ENCODE measurements at places on chromosomes 16 and 17. TPM values are rescaled to one million over a fixed set of nuclear protein-coding genes. Genes with fewer than 3 reads are reported as not detected.
A peak's percentile ranks its signal among the peaks of the same experiment; 100 is the strongest.

DNA sequence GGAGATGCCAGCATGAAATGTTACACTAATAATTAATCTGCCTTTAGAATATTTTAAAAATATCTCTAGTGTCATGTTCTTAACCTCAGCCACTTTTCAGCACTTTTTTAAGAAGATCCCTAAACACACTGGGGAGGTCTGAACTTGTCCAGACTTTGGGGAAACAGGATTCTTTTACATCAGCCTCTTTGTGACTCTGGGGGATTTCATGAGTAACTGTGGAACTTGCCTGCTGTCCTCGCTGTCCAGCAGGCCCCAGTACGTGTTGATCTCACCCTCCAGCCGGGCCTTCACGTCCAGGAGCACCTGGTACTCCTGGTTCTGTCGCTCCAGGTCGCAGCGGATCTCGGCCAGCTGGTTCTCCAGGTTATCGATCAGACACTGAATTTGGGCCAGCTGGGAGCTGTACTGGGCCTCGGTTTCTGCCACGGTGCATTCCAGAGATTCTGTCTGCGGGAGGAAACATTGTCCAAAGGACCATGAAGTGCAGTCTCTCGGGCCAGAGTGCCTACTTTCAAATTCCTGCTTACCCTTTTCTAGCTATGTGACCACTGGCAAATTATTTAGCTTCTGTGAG is 5.5 kb downstream of the KRT40 start:
- no peak for DNase-seq

The TOM1L1 gene
- total RNA-seq = 4.5 TPM

DNA sequence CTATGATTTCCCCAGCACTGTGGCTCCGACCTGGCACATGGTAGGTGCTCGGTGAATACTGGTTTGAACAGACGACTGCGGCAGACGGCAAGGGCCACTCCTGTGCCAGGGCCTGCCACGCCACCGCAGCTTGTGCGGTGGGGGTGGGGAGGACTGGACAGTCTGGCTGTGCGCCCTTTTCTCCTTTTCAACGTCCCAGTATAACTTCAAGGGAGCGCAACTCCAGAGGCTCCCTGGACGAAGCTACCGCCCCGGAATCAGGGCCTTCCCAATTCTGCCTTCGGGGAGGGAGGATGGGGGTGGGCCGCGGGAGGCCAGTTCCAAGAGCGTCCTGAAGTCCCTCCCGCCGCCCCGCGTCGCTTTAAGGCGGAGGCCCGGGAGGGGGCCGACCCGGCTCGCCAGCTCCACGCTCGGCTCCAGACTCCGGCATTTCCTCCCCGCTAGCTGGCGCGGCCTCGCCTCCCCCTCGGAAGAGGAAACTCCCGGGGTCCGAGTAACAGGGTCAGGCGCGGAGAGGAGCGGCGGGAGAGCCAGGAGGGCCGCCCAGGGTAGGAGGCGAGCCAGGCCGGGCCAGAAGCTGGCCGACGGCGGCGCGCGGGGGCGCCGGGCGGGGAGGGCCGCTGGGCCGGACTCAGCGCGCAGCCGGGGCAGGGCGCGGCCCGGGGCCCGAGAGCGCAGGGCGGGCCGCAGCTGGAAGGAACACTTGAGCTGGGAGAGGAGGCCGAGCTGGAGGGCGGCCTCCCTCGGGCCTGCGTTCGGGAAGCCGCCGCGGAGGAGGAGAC is at the start of gene ITPRIPL2:
ITPRIPL2 (plus strand) TSS at position 388 of the 782 bp plus-strand sequence. CDS start 498 bp downstream, outside the sequence.
- peak; percentile 61 for DNase-seq

DNA sequence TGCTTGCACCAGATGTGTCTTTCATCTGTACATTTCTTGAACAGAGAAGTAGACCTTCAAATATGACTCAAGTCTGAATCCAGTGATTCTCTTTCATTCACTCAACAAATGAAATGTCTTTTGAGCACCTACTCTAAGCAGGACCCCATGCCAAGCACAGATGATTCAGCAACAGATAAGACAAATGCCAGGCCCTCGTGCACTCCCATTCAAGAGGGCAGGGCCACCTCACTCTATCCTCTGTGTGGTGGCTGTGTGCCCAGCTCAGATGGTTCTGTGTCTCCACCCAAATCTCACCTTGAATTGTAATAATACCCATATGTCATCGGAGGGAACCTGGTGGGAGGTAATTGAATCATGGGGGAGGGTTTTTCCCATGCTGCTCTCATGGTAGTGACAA is 74.1 kb upstream of the NKD1 start:
- no peak for DNase-seq

The EPX gene
- not detected for total RNA-seq

The EME1 gene
- 5.5 TPM for total RNA-seq

The HCRT gene
- not detected for total RNA-seq

The KATNIP gene
- total RNA-seq = 17.3 TPM

DNA sequence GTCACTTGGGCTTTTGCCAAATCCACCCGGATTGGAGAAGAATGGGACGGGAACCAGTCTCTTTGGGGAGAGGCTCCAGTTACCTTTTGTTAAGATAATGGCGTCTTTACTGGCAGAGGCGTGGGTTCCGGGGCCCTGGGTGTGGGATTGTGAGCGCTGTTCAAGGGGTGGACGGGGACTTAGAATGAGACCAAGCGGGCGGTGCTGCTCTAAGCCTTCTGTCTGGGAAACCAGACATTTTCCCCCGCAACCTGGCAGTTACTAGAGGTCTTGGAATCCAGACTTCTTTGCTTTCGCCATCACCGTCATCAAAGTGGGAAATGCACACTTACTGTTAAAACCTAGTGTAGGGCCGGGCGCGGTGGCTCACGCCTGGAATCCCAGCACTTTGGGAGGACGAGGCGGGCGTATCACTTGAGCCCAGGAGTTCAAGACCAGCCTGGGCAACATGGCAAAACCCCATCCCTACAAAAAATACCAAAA is 706 bp downstream of the TEN1 start:
- DNase-seq = no peak

DNA sequence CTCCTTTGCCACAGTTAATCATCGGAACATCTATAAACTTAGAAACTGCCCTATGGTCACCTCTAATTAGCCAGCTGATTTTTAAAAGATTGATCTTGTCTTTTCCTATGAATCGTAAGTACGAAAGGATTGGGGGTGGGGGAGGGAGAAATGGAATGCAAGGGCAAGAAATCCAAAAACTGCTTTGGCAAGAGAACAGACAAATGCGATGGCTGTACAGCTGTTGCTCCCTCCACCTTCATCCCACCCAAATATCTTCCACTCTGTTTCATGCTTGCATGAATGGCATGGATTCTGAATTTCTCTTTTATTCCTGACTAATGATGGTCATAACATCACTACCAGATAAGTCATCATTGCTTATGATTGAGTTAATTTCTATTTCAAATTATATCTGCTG is 165.7 kb downstream of the STX8 start:
- DNase-seq = no peak

DNA sequence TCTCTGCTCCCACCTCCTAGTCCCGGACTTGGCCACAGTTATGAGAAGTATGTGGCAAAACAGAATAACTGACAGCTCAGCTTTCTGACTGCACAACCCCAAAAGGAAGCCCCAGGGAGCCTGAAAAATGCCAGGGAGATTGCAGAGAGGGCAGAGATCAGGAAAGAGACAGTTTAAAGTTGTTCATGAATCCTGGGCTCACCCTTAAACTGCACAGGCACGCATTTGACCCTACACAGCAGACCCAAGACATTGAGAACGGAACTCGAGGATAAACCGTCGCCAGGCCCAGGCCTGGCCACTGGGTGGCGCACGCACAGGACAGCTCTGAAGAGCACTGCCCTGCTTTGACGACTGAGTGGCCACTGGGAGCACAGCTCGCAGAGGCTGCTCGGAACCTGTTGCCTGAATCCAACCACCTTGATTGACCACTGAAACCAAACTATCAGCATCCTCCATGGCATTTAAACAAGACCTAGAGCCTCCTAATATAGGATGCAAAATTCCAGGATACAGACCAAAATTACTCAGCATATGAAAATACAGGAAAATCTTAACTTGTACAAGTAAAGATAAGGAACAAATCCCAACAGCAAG is 114.0 kb downstream of the C16orf95 start:
- DNase-seq = peak; percentile 27

DNA sequence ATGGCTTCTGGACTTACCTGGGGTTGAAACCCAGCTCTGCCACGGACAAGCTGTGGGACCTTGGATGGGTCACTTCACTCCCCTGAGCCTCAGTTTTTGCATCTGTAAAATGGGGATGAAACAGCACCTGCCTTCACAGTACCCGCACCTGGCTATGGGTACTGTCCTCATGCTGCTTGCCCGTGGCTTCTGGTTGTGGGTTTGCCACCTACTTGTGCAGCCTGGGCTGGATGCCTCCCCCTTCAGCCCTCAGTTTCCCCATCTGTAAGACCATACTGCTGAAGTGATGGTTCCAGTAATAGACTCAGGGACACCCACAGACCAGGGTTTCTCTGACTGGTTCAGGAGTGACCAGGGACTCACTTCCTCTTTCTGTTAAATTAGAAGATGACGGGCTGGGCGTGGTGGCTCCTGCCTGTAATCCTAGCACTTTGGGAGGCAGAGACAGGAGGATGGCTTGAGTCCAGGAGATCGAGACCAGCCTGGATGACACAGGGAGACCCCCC is 9.4 kb downstream of the GLIS2 start:
- no peak for DNase-seq

The TMIGD1 gene
- not detected for total RNA-seq

GRCh38 chr17:3502466-3502865 is 26.7 kb downstream of the ASPA start:
- DNase-seq = no peak

- no peak for DNase-seq
Measured at GRCh38 chr16:65538976-65539375, 417.1 kb upstream of the CDH11 start.

DNA sequence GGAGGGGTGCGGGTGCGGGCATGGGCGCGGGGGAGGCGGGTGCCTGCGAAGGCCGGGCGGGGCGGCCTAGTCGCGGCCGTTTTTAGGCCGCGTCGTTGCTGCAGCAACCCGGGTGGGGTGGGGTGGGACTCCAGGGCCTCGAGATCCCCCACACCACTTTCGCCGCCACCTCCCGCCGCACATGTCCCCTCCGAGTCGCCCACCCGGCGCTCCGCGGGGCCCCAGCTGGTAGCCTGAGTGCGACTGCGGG is 11.3 kb downstream of the TBX2 start:
- DNase-seq = no peak

DNA sequence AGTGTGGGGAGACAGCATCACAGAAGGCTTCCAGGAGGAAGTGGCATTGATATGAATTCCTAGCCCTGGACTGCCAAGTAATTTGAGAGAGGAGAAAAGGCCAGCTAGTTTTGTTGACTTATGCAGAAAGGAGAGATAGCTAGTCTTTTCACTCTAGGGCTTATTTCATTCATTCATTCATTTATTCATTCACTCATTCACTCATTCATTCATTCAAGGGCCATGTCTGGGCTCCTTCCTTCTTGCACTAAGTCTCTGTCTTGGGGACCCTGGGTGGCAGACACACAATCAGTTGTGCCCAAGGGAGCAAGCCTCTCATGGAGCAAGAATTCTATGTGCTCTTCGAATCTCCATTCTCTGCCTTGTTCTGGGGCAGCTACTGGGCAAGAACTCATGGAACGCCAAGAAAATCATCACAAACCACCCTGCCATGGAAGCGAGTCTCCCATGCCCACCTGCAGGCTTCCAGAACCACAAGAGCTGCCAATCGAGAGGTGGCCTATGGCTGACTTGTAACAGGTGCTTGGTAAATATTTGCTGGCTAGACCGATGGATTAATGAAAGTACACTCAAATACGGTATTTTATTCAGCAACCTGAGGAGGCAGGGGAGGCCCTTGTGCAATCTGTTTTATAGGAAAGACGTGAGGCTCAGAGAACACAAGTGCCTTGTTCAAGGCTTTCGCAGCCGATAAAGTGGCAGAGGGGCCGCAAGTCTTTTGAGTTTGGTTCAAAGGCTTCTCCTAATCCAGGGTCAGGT is 223.6 kb downstream of the XYLT1 start:
- DNase-seq = no peak

DNA sequence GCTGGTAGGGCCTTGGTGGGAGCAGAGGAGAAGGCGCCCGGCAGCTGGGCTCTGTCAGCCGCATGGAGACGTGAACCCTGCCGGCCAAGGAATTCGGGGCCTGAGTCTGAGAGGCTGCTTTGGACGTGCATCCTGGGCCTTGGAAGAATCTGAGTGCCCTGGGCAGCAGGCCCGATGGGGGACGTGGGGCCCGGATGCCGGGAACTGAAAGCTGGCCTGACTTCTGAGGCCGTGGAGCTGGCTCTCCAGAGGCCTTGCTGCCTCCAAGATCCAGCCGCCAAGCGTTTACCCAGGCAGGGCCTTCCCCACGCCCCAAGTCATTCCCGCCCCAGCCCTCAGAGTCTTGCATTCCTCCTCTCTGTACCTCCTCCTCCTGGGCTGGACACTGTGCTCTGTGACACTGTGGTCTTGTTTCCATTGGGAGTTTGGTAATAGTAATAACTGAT is 37.2 kb downstream of the NKD1 start:
- no peak for DNase-seq
